ENCODE measurements at places on chromosomes 7 and 10.

GRCh38 chr7:108480311-108480710, 24.1 kb upstream of the NRCAM start:
- no peak for DNase-seq

DNA sequence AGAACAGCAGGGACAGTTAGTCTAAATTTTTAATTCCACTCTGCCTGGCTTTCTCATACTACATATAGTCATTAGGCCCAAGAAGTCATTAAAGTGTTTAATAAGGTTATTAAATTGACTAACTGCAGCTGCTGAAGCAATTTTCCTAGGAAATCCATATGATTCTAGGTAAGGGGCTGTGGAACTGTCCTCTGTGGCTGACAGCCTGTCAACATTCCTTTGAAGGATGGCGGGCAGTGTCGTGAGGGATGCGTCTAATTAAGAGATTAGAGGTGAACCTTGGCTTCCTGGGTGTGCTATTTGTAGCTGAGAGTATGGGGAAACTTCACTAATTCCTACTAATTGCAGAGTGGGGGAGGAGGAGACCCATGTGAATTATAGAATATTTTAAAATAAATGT, 64.6 kb downstream of the SNX10 start:
- DNase-seq = peak; percentile 8

- DNase-seq = no peak
Measured at GRCh38 chr7:102875700-102876295, 37.0 kb upstream of the LRRC17 start.

- no peak for DNase-seq
Measured at GRCh38 chr7:138126928-138127327, 50.7 kb downstream of the AKR1D1 start.

DNA sequence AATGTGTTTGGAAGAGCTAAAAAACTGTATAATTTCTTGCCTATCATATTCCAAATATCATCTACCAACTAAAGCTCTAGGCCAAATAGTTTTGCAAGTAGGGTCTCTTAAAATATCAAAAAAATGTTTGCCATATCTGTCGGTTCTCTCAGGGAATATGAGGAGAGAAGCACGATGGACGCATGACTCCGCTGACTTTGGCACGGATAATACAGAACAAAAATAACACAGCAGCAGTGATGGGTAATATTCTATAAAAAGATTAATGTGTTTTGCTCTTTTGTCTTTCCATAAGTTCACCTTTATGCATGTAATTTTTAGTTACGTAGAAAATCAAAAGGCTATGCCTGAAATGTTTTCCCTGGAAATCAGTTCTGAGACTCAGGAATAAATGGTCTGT, 919 bp upstream of the IDI2 start:
- no peak for DNase-seq

DNA sequence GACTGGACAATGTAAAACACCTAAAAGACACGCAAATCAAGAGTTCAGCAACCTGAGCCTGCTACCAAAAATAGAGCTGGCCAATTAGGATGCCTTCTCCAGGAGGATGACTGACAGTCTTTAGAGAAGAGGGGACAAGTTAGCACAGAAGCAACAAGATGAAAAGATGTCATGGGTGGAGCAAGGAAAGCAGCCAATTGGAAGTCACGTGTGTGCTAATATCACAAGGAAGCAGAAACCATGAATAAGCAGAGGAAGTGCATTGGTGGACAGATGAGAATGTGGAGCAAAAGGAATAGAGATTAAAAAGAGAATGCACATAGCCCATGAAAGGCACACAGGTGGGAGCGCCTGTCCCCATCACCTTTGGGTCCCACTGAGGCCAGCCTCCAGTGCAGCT, 148.1 kb downstream of the SLC25A13 start:
- no peak for DNase-seq

GRCh38 chr7:44936322-44936721, 42.5 kb downstream of the MYO1G start:
- DNase-seq = no peak

DNA sequence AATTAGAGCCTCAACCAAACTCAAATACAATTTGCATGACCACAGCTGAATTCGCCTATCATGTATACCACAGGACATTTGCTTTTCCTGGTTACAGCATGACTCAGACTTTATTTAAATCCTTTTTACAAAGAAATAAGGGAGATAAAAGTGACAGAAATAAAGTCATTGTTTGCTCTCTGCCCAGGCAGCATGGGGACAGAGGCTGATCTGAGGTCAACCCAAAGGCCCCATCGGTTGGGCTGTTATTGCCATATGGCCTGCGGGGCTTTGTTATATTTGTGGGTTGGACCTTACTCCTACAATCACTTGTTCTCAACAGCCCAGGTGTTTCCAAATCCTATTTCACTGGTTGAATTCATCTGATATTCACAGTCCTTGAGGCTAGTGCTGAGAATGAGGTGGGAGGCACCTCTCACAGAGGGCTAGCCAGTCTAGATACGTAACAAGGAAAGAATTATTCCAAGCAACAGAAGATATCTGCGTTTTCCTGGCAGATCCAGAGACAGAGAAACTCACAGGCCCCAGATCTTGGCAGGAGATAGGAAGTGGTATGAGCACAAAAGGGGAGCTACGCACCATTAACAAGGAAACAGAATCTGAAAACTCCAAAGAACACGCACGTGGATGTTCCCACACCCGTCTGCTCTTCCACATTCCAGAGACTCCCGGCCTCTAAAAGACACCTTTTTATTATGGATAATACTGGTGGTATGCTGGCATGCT, 117.3 kb downstream of the HIPK2 start:
- no peak for DNase-seq

DNA sequence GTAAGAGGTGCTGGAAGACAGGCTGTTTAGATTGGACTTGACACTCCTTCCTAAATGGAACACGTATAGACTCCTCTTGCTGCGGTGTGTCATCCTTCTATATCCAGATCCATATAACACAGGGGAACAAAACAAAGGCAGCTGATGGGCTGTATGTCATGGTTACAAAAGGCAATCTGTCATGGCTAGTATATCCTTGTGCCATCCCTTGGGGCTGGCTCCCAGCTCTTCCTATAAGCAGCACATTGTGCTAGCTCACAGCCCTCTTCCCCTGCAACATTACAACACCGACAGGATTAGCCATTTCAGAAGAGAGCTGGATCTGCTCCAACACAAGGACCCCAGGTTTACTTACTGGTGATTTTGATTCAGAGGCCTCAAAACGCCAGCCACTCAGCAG, 15.3 kb downstream of the LIPK start:
- peak; percentile 18 for DNase-seq

DNA sequence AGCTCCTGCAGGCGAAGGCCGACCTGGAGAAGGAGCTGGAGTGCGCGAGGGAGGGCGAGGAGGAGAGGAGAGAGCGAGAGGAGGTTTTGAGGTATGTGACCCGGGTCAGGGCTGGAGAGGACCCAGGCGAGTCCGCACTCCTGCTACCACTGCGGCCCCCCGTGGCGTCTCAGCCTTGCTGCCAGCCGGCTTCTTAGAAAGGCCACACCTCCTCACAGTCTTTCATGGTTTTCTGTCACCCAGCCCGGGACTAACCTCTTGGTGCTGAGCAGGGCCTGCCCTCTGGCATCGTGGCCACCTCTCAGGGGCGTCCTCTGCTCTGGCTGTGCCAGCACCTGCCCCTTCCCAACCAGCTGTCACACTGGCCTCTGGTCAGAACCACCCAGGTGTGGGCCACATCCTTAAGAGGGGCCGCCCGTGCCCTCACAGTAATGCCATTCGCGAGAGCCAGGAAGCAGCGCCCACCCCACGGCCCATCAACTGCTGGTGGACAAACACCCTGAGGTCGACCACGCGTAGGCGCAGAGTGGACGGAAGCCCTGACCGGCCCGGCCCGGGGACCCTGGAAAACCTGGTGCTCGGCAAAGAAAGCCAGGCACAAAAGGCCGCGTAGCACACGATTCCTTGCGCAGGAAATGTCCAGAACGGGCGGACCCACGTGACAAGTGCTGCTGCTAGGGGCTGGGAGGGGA, 34.4 kb downstream of the IQCE start:
- DNase-seq = no peak

DNA sequence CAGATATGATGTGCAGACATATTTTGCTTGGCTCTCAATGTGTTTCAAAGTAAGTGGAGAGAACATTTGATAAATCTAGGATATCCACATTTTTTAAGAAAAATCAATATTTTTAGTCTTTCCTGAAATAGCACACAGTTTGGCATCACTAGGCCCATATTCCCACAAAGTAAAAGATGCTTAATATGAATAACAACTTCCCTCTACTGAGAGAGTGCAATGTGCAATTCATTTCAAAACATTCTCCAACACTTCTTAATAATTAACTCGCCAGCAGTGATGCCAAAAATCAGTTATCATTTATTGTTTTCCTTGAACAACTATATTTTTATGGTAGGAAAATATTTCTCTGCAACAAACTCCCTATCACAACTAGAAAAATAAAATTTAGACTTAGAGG, 800.2 kb upstream of the MBL2 start:
- no peak for DNase-seq

GRCh38 chr10:117546020-117546580, 3.6 kb downstream of the EMX2 start:
- DNase-seq = peak; percentile 68

- DNase-seq = no peak
Measured at GRCh38 chr7:133746305-133746704, 380.8 kb upstream of the LRGUK start.

- DNase-seq = peak; percentile 40
Measured at GRCh38 chr10:102814453-102814871, 22.8 kb downstream of the CYP17A1 start.

- DNase-seq = no peak
Measured at GRCh38 chr7:140082770-140083169, 20.0 kb upstream of the PARP12 start.

- no peak for DNase-seq
Measured at GRCh38 chr10:93464776-93465388, 17.3 kb downstream of the MYOF start.

GRCh38 chr7:32030904-32031692, 39.1 kb downstream of the PDE1C start:
- DNase-seq = no peak

DNA sequence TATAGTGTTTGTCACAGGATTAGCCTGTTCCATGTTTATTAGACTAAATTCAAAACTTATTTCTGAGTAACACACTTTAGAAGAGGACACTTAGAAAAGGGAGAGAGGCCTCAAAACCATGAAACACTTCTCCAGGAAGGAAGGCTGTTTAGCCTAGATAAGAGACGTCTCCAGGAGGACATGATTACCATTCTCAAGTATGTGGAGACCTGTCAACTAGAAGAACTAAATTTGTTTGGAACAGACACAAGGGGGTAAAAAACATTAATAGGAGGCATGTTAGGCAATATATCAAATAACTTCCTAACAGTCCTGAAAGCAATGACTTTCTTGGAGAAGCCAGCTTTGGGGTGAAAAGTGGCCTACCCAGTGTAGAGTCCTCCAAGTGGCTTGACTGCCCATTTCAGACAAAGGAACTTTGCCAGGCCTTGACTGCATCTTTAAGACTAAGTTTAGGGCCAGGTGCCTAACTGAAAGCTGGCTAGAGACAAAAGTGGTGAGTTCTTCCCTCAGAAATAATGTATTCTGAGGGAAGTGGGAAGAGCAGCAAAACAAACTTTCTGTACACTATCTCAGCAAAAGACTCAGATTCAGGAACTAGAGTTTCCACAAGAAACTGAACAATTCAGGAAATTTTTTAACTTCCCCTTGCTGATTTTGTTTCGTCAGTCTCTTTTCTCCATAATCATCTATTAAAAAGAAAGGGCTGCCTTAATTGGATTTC, 11.8 kb downstream of the NCOA4 start:
- DNase-seq = no peak

DNA sequence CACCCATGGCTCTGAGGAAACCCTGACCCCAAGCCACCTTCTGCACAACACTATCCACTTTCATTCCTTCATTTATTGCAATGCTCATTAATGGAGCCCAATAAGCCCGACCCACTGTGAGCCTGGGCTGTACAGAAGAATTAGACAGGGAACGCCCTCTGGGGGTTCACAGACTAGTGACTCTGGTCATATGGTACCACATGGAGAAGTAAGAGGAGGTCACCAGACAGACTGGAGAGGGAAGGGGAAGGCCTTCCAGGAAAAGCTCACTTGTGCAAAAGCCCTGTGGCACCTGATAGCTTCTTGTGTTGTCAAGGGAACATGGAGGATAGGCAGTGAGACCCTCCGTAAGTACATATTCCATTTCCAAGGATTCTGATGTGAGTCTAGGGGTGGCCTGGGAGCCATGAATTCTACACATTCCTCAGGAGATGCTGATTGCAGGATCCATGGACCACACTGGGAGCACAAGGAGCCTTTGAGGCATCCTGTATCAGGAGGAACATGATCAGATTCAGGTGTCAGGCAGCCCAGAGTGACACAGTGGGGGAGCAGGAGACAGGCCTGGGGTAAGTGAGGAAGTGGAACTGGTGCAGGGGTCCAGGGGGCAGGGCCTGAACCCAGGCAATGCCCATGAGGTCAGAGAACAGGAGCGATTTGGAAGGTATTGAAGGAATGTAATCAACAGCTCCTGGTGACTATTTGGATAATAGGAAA, 19.9 kb downstream of the TMEM72 start:
- DNase-seq = no peak

- no peak for DNase-seq
Measured at GRCh38 chr10:133212853-133213494, 17.0 kb upstream of the UTF1 start.

- DNase-seq = no peak
Measured at GRCh38 chr7:2527505-2528467, 8.2 kb downstream of the LFNG start.

DNA sequence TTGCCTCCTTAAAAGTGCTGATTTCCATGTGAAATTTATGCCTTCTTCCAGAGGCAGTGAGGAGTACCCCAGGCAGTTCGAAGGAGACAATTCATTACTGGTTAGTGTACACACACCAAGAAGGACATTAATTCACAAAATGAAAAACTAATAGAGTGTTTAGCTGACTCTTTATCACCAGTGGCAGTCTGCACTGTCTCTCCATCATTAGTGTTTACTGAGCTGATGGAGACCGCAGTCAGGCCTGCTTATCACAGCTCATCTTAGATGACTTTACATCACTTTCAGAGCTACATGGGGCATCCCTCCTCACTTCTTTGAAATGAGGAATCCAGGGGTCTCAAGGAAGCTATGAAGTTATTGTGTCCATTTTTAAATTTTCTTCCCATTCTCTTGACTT, 155.5 kb upstream of the LRGUK start:
- no peak for DNase-seq

DNA sequence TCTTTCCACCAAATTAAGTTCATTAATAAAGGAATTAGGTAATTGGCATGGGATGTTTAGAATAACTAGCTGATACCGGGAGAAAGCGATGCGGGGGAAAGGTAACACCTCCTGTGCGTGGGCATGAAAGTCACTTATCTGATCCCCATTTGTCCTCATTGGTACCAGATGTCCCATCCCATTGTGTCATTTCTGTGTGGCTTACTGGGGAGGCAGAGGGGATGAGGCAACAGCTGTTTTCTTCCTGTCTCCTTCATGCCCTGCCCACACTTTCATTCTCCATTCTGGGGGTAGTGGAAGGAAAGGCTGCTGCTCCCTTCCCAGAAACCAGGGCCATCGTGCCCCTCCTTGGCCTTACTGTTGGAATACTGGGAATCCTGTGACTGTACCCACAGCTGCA, 27.1 kb downstream of the EEPD1 start:
- no peak for DNase-seq
